ENCODE measurements at places on chromosomes 6 and 20.

GRCh38 chr20:54267483-54268003 lies 59.7 kb downstream of the PFDN4 start:
- DNase-seq = no peak

DNA sequence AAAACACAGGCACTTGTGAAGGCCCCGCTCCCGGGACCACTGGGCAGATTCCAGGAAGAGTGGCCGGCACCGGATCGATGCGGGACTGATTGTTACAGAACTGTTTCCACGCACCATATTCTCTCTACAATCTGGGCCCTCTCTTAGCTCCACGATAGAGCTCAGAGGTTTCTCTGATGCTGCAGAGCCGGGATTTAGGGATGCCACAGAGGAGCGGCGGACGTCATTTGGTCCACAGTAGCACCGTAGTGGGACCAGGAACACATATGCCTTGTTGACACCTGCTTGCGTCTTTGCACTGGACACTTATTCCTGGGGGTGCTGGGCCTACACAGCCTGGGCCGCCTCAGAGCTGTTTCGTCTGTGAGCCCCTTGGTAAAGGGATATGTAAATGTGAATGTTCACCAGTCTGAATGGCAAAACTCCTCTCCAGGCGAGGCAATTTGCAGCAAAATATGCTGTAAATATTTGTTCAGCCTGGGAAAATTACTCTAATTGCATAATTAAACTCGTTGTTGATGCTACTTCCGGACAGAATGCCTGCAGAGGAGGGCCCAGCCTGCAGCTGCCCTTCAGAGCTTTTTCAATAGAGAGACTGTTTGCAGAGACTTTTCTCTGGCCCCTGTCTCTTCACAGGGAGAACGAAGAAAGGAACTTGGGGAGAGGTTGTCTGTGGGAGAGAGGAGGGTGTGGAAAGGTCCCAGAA lies 9.4 kb downstream of the PCK1 start:
- DNase-seq = no peak

DNA sequence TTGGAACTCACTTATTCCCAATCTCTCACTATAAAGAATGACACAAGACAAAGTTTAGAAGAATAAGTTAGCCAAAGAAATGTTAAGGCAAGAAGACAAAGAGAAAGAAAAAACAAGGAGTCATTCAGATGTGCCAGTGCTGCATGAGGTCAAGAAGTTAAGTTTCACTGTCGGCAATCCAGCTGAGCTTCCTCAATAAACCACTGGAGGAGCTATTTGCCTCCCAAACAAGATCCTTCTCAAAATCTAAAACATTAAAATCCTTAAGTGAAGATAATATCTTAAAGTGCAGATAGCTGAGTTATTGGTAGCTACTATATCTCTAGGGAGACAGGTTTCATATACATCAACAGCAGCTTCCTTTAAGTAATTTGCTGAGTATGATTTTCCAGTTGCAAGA lies 512.3 kb downstream of the HDGFL1 start:
- DNase-seq = no peak

DNA sequence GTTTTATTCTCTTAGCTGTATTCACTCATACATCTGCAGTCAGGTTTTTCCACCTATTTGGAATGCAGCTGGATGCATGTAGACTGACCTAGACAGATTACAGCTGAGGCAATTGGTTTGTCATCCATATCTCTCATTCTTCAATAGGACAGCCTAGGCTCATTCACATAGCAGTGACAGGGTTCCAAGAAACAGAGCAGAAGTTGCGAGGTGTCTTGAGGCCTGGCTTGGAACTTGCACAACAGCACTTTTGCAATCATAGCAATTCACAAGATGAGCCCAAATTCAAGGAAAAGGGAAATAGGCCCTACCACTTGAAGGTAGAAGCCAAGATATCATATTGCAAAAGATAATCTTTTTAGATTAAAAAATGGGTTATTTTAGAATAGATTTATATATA lies 508.9 kb upstream of the JAG1 start:
- no peak for DNase-seq

DNA sequence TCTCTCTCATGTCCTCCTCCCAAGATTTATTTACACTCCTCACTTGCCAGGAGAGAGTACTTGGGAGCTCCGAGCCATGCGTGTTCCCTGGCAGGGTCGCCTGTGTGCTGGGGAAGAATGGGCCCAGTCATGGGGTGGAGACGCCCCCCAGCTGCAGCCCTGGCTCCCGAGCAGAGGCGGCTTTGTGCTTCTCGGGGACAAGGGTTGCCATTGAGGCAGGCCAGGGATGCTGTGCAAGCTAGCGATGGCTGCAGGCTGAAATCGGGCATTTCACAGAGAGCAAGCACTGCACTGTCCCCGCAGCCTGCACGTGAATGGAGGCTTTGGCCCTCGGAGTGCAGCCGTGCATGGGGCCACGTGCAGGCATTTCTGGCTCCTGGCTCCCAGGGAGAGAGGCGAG lies 23.8 kb downstream of the PHACTR3 start:
- DNase-seq = no peak

DNA sequence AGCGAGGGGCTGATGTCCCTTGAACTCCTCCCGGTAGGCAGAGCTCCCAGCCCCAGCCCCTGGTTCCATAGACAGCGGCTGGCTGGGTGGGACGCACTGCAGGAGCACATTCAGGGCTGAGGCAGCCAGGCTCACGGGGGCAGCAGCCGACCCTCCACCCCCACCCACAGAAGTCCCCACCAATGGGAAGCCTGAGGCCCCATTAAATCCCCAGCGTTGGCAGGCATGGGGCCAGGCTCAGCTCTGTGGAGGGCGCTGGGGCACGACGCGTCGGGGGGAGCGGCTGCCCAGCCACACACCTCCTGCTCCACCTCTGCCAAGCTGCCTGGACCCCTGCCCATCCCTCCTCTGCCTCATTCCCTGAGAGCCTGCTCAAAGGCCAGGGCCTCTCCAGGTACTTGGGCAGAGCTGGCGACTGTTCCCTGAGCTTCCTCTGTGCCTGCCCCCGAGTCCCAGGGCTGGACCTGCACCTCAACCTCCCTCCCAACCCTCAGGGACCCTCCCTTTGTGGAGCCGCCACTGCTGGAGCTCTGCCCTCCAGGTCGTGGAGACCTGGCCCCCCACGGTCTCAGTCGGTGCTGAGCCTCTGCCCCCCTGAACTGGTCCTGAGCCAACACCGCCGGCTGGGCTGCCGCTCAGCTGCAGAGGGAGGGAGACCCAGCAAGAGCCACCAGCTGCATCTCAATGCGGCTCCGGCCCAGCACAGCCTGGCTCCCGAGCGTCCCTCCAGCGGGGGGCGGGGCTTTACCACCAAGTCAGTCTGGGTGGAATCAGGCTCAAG lies 9.1 kb downstream of the CHRNA4 start:
- DNase-seq = no peak

GRCh38 chr6:160927416-160927815 lies 64.2 kb upstream of the MAP3K4 start:
- no peak for DNase-seq

DNA sequence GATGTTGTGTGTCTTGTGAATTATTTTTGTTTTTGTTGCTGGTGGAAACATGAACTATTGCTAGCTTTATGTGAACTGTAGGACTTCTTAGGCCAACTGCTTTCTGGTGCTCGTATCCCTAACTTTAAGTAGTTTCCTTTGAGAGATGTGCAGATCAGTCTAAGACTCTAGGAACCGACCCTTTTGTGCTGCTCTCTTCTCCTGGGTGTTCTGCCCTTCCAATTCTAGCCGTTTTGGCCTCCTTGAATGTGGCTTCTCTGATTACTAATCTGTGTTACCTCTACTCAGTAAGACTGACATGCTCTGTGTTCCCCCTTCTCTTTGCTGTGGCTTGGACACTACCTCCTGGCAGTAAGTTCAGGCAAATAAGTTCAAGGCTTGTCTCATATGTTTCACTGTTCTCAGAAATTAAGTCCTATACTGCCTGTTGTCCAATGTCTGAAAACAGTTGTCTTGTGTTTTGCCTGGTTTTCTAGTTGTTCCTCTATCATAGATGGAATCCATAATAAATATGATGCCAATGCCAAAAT lies 58.0 kb downstream of the FOXO3 start:
- no peak for DNase-seq

DNA sequence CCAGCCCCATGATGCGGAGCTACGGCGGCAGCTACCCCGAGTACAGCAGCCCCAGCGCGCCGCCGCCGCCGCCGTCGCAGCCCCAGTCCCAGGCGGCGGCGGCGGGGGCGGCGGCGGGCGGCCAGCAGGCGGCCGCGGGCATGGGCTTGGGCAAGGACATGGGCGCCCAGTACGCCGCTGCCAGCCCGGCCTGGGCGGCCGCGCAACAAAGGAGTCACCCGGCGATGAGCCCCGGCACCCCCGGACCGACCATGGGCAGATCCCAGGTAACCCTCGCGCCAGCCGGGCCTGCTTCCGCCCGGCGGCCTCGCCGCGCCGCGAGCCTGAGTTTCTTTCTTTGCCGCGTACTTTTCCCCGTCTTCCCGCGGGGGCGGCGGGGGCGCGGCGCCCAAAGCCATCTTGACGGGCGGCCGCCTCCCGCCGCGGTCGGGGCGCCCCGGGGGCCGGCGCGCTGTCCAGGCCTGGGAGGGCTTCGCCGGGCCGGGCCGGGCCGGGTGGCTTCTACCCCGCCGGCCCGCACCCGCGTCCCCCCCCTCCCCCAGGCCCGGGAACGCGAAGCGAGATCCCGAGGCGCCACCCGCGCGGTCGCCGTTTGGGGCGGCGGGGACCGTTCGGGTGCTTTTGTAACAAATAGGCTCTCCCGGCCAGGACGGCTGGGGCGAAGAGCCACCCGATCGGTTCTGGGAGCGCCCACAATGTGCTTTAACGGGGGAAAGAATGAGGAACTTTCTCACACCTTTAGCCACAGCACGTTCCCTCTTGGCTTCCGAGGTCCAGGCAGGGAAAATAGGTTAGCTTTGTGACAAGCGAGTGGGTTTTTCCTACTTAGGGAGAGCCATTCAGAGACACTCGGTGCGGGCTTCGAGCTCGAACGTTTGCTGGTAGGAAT lies 2.3 kb downstream of the ARID1B start:
- no peak for DNase-seq

GRCh38 chr6:129565811-129566210 lies 144.2 kb downstream of the ARHGAP18 start:
- DNase-seq = no peak

GRCh38 chr6:20808924-20809323 lies 274.7 kb downstream of the CDKAL1 start:
- no peak for DNase-seq

DNA sequence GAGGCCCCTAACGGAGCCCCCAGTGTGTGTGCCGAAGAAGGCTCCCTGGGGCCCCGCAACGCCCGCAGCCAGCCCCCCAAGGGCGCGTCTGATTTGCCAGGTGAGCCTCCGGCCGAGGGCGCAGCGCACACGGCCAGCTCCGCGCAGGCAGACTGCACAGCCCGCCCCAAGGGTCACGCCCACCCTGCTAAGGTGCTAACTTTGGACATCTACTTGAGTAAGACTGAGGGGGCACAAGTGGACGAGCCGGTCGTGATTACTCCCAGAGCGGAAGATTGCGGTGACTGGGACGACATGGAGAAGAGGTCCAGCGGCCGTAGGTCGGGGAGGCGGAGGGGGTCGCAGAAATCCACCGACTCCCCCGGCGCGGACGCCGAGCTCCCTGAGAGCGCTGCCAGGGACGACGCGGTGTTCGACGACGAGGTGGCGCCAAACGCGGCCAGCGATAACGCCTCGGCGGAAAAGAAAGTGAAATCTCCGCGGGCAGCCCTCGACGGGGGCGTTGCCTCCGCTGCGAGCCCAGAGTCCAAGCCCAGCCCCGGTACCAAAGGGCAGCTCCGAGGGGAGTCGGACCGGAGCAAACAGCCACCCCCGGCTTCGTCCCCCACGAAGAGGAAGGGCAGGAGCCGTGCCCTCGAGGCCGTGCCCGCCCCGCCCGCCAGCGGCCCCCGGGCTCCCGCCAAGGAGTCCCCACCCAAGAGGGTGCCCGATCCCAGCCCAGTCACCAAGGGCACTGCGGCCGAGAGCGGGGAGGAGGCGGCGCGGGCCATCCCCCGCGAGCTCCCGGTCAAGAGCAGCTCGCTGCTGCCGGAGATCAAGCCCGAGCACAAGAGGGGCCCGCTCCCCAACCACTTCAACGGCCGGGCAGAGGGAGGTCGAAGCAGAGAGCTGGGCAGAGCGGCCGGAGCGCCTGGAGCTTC lies 117.0 kb downstream of the RTN4IP1 start:
- no peak for DNase-seq

DNA sequence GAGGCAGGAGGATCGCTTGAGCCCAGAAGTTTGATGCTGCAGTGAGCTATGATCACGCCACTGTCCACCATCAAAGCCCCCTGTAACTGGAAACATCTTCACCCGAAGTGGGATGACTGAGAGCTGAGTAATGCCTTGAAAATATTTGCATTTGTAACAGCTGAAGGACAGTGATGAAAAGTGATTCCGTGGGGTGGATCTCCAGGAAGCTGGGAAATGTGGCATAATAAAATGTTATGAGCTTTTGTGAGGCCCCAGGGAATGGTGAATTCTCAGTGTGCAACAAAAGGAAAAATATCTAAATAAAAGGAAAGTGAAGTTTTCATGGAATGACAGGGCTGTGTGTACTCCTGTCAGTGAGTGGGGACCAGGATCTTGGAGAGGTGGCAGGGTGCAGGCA lies 92.0 kb downstream of the JAG1 start:
- no peak for DNase-seq

- no peak for DNase-seq
Observed at GRCh38 chr6:108721286-108721685, 126.9 kb upstream of the ARMC2 start.

DNA sequence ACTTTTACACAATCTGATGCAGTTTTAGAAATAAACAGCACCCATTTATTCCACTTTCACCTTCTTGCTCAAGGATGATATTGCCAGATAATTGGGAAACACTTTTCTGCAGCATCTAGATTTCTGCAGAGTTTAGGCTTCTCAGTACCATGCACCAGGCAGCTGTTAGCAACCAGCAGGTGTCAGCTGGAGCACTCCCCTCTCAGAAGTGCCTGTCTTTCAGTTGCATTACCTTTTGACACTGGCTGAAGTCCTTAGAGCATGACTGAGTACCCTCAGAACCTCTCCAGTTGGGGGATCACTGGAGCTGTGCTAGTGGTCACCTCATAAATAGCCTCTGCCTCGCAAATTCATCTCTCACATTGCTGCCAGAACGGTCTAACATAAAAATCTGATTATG lies 91.2 kb downstream of the DNAH8 start:
- no peak for DNase-seq

DNA sequence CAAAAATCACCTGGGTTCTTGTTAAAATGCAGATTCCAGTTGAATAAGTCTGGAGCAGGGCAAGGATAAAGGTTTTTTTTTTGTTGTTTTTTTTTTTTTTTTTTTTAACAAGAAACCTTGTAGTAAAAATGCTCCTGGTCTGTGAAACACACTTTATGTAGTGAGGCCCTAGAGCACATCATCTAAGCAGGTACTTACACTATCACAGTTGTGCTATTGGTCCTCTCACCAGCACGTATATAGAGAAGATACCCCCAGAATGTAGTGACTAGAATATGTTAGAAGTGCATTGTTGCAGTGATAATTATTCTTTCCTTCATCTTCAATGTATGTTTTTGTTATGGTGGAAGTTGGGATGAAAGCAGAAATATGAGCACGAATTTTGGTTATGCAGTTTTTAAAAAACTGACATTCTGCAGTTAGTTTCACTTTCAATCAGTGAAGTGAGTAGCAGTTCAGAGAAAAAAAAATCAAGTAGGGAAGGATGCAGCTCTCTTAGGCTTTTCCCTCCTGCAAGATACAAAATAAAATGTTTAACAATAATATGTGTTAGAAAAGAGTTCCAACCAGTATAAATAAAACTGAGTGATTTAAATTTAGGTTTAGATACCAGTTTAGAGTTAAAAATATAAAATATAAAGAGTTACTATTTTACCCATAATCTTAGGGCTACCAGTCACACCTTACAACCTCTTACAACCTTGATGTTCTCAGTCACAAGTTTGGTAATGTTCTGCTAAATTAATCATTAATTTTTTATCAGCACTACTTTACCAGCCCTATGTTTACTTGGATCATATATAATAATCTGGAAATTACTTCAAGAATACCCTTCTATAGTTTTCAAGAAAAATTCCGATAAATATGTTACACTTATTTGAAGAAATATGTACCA lies 9.2 kb upstream of the DEFB113 start:
- no peak for DNase-seq
